Activated naive CD4-positive, alpha-beta T cell treated with anti-CD3 and anti-CD28 coated beads, Interleukin-2, amount 10 ng/mL, durations not matched to agents 7 days and 5 days (primary cell): ENCODE measurements at places on chromosomes 12 and 14.

DNA sequence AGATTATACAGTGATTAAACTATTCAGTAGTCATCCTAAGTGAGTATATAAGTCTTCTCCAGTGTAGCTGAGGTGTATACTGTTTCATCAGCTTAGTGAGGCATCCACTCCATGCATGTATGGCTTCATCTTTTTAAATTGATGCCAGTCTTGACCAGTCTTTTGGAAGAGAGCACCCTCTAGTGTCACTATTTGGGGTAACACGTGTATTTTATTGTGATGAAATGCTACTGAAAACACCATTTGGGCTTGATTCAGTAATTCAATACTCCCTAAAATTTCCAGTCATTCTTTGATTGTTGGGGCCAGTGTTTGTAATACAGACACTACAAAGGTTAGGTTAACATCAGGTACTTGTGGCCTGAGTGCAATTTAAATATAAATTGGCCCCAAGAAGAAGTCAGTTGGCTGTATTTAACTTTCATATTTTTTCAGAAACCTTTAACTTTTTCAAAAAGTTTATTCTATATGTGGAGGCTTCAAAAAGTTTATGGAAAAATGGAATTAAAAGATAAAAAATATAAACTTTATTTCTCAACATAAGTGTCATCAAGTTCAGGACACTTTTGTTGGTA is 35.3 kb downstream of the MIPOL1 start:
- no peak for DNase-seq

GRCh38 chr12:15852383-15852782 is 29.8 kb upstream of the STRAP start:
- no peak for DNase-seq

- no peak for DNase-seq
These were observed 155.4 kb downstream of the TMX1 start for GRCh38 chr14:51395361-51395849.

GRCh38 chr14:55117803-55118441 is 11.1 kb upstream of the LGALS3 start:
- DNase-seq: no peak

DNA sequence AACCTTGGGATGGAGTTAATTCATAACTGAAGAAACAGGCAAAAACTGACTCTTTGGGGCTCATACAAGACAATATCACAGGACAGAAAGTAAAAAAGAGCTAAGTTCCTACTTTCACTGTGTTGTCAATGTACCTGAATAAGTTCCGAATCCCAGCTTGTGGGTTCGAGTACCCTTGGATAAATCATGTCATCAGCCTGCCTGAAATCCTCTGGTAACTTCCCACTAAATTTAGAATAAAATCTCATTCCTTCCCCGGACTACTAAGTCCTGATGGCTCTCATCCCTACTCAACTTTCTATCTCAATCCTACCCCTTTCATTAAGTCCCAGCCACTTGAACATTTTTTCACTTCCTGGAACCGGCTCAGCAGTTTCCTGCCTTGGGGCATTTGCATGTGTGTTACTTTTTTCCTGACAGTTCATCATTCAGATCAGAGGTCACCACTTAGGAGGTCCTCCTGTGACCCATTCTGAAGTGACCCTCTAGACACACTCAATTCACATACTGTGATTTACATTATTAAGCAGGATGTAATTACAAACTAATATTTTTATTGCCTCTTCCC is 12.7 kb downstream of the ERP29 start:
- no peak for DNase-seq

DNA sequence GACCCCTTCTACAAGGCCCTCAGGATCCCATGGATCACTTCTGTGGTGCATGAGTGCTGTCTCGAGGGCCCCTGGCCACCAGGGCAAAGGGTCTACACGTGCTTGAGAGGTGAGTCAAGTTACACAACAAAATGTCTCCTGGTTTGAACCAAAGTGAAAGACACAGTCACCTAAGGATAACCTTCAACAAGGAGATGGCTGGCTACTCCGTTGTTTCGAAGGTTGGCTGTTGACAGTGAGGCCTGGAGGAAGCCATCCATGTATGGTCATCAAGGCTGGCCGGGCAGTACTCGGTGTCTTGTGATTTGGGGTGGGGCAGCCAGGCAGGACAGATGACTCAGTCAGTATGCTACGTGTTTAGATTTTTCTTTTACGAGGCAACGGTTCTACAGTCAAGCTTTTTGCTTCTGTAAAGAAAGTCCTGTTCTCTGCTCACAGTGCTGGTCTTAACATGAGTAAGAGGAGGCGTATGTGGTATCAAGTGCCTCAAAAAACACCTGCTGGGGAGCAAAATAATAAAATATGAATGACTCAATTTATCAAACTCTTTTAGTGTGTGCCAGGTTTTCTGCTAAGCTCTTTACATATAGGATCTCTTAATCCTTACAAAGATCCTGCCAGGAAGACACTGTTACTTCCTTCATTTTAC is 18.0 kb upstream of the NT5DC3 start:
- no peak for DNase-seq

- no peak for DNase-seq
These were observed 599.9 kb upstream of the MDGA2 start for GRCh38 chr14:48275301-48275700.

- no peak for DNase-seq
These were observed 90.5 kb downstream of the SLC2A13 start for GRCh38 chr12:40015345-40015744.

DNA sequence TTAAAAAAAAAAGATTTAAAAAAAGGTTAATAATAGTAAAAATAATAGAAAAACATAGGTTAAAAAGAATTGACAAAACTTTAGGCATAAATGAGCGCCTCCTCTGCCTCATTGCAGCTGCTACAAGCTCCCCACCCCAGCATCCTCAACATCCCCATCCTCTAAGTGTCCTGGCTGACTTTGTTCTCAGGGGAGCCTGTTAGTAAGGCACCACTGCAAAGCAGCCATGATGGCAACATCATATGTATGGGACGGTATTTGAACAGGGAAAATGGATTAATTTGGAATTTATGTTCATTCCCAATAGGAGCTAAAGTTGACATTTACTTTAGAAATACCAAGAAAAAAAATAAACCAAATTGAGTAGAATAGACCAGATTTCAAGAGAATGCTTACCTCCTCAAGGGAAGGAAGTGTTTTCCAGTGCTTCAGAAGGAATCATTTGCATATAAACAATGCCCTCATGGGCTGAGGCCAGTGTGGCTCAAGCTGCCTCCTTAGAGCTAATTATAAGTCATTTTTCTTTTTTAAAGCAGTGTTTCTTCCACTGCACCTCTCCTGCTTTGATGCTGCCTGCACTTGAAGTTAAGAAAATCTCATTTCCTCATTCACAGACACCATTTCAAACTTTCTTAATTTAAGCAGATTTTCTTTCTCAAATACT is 59.6 kb downstream of the DACT1 start:
- DNase-seq: no peak

DNA sequence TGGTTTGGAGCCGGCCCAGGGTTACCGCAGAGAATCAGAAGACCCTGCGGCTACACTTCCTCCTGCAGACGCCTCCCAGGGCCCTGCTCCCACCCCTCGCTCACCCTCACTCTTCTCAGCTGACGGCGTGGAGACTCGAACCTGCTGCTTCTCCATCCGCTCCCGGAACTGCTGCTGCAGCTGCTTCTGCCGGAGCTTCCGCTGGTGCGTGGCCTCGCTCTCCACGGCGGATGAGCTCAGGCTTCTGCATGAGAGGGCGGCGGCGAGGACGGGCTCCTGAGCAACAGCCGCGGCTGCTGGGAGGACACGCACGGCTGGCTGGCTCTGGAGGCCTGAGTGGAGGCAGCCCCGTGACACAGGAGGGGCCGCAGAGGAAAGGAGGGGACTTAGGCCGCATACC is 33.3 kb downstream of the RAD52 start:
- DNase-seq: peak; percentile 50

GRCh38 chr14:96603350-96604255 is 101.4 kb downstream of the PAPOLA start:
- DNase-seq: no peak

GRCh38 chr12:64145226-64145625 is 76.9 kb downstream of the KICS2 start:
- DNase-seq: no peak

DNA sequence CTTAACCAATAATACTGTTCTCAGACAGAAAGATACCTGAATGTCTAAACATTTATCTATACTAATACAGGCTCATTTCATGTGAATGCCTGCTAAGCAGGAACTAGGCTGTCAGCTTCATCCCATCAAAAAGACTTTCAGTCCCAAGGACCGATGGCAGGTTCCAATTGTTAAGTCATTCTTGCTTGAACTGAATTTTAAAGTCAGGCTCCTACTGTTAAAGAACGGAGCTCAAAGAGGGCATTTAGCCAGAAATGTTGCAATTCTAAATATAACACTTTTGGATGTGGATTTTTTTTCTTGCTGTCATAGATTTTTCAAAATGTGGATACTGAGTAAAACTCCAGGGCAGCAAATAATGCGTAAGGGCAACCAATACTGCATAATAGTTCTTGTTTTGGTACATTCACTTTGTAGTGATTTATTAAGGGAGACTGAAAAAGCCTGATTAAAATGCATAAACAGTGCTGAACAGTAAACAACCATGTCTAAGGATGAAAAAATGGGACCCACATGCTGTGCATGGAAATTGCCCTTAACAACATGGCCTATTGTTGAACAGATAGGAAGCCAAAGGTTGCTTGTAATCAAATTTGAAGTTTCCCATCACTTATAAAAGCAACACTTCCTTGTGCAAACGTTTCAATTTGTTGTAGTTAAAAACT is 38.6 kb upstream of the DBX2 start:
- DNase-seq: no peak
